ENCODE measurements at places on chromosomes 7 and 10.

- no peak for DNase-seq
These were observed 63.0 kb downstream of the ZNF22 start for GRCh38 chr10:45063591-45064231.

DNA sequence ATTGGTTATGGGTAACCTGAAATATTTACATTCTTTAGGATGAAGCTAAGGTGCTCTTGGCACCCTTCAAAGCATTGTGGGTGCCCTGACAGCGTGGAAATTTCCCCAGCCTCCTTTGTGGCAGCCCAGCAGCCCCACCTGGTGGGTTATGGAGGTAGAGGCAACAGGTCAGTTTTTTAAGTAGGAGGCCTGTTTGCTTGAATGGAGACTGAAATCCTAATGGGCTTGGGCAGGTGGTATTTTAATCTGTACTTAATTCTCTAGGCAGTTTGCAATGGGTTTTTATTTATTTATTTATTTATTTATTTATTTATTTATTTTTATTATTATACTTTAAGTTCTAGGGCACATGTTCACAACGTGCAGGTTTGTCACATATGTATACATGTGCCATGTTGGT is 139.4 kb downstream of the EPC1 start:
- DNase-seq = no peak

GRCh38 chr10:5442065-5442989 is 30.0 kb downstream of the NET1 start:
- DNase-seq = peak; percentile 27

DNA sequence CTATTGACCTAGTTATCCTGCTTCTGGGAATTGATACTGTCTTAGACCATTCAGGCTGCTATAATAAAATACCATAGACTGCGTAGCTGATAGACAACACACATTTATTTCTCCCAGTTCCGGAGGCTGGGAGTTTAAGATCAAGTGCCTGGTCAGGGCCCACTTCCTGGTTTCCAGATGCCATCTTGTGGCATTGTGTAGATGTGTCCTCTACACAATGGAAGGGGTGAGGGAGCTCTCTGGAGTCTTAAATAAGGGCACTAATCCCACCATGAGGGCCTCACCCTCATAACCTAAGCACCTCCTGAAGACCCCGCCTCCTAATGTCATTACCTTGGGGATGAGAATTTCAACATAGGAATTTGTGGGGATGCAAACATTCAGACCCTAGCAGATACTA is 62.4 kb downstream of the SLC35B4 start:
- DNase-seq = no peak

- DNase-seq = no peak
These were observed 13.4 kb upstream of the SH2D4B start for GRCh38 chr10:80524190-80524909.

DNA sequence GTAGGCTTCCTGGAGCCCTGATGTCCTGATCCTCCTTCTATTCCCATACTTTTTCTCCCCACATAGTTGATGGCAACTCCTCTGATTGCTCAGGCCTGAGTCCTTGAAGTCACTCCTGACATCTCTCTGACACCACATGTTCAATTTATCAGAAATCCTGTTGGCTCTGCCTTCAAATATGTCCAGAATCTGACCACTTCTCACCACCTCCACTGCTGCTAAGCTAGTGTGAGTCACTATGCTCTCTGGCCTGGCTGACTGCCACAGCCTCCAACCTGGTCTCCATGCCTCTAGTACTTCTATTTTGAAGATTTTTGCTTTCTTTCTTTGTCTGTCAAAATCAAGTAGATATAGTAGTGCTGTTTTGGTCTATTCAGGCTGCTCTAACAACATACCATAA is 53.0 kb downstream of the TMEM229A start:
- DNase-seq = peak; percentile 76

DNA sequence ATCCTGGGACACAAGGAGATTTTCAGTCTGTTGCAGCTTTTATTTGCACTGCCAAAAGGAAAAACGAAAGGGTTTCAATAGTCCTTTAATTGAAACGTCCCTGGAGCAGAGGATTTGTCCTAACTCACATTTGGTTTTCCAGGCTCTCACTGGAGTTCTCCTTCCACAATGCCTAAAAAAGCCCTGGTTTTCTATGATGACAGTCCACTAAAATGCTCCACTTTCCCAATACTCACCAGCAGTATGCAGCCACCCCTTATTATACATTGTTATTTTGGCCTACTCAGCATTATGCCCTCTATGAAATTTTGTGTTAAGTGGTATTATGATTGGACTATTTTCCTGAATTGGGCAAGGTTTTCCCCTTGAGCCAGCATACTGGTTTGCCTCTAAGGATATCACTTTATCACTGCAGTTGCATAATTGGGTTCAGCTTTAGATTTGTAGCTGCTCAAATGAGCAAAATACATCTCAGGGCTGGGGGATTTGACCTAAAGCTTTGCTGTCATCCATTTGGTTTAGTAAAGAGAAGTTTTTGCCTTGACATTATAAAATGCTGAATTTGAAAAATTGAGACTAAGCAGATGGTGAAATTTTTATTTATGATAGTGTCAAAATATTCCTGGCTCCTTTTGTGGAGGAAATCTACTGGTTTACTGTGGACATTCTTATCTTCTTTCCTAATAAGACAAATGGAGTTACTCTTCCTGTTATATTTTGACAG is 239.2 kb downstream of the RNLS start:
- DNase-seq = no peak

DNA sequence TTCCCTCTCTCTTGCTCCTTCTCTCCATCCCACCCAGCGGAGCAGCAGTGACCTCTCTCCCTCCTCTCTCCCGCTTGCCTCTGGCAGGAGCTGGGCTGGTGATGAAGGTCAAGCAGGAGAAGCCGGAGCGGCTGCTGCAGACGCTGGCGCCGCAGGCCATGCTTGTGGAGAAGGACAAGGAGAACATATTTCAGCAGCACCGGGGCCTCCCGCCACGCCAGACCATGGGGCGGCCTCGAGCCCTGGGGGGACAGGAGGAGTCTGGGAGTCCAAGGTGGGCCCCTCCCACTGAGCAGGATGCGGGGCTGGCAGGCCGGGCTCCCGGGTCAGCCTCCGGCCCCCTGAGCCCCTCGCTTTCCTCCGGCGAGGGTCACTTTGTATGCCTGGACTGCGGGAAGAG is 17.3 kb downstream of the ZNF775 start:
- DNase-seq = no peak

DNA sequence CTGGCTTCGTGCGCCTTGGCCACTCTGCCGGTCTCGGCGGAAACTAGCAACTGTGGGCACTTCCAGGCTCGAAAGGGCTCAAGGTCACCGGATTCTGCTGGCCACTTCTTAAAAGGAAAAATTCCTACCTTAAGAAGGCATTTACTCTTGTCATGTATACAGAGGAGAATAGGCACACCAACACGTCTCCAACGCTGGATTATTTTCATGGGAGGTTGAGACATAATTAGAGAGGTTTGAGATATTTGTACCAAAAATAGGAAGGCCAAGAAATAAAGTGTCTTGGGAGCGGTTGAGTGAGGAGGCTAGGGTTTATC is 4.5 kb upstream of the CYP26A1 start:
- no peak for DNase-seq

- peak; percentile 69 for DNase-seq
These were observed 133.5 kb upstream of the MBL2 start for GRCh38 chr10:52906046-52906445.

GRCh38 chr7:121547544-121548092 is 151.5 kb upstream of the FAM3C start:
- DNase-seq = peak; percentile 70

DNA sequence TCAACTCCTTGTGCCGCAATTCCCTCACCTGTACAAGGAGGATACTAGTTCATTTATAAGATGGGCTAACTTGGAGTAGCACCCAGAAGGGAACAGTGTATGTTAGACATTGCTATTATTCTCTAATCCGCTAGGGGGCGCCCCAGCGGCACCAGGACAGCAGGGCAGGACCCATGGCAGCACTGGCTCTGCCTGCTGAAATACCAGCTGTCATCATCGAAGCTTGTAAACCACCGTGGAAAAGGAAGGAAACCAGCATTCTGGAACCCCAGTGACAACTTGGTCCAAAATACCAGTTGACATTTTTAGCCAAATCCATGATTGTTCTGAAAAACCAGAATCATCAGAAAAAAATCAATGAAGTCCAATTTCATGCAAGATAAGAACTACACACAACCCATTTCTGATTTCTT is 134.4 kb downstream of the ITGA8 start:
- no peak for DNase-seq

- DNase-seq = no peak
These were observed 656.6 kb downstream of the INHBA start for GRCh38 chr7:41046221-41046761.

DNA sequence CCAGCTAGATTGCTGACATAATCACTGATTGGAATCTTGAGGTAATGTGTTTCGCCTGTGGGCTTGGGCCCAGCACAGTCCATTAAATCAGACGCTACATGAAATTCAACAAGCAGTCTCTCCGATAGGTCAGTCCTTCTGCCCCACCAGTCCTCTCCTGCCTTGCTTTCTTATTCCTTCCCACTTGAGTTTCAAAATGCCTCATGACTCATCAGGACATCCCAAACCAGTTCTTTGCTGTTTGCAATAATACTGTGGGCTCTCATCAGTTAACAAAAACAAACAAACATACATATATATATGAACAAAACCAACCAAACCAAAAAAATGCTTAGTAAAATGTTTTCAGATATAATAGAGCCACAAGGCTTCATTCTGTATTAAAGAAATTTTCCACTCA is 599.0 kb downstream of the SORCS1 start:
- no peak for DNase-seq

DNA sequence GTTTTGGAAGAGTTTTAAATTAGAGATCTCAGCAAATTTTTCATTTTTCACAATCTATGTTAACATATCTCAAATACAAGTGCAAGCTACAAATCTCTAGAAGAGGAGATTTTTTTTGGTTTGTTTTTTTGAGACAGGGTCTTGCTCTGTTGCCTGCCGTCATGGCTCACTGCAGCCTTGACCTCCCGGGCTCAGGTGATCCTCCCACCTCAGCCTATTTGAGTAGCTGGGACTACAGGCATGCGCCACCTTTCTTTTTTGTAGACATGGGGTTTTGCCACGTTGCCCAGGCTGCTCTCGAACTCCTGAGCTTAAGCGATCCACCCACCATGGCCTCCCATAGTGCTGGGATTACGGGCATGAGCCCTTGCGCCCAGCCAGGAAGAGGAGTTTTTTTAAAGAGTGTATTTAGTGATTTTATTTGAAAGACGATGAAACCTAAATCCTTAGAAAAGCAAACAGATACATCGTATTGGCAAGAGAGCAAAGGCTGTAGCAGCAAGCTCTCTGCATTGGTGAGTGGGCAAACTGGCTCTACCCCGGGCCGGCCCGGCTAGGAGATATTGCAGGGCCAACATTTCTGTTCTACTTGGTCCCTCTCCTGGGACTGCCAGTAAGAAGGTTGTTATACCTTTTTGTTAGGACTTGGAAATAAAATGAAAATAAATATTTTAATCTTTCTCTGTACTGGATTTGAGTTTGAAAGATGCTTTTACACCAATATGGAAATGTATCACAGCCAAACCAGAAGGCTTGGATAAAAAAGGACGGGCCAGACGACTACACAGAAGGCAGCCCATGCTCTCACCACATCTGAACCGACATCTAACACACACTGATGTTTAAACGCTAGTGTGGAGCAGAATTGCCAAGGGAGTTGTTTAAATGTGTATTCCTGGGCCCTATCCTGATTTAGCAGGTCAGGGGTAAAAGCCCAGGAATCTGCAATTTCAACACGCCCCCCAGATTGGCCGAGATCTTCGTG is 49.6 kb upstream of the RHEB start:
- no peak for DNase-seq

DNA sequence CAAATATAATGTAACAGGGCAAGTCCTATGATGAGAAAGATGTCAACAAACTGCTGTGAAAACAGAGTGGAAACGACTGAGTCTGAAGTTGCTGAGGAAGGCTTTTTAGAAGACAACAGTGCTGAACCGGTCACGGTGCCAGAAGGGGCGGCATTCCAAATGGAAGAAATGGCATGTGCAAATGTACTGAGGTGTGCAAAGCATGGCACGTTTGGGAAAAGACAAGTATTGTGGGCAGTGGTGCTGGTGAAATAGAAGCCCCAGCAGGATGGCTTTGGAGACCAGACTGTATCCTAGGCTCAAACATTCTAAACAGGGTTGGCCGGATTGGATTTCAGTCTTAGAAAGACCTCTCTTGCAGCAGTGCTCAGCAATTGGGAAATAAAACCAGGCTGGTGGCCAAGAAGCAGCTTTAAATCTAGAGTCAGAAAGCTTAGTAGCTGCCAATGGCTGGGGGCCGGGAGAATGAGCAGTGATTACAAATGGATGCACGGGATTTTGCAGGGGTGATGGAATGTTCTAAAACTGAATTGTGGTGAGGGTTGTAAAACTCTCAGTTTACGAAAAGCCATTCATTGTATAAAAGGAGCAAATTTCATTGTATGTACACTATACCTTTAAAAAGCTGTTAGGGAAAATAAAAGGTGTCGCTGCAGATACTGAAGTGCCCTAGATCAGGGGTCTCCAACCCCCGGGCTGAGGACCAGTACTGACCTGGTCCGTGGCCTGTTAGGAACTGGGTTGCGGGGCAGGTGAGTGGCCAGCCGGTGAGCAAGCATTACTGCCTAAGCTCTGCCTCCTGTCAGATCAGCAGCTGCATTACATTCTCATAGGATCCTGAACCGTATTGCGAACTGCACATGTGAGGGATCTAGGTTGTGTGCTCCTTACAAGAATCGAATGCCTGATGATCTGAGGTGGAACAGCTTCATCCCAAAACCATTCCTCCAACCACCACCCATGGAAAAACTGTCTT is 141.6 kb downstream of the HIBADH start:
- DNase-seq = no peak

- DNase-seq = no peak
These were observed 539.5 kb upstream of the FZD8 start for GRCh38 chr10:36181426-36182178.

GRCh38 chr10:71080381-71081228 is 131.8 kb upstream of the UNC5B start:
- DNase-seq = no peak

DNA sequence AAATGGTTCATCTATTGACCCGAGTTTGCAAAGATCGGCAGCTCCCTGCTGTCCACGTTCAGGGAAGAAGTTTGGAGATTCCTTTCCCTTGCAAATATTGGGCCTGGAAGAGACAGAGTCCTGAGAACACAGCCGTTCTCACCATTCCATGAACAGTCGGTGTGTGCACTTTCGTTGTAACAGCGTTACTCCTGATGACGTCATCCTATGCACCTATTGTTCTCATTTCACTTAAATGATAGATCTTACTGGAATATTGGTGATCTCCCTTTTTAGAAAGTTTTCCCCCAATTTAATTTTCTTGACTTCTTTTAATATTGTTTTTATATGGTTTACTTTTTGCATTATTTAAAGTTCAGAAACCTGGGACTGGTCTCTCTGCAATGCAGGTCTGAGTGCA is 320.7 kb upstream of the PFKP start:
- no peak for DNase-seq

- no peak for DNase-seq
These were observed 75.6 kb downstream of the AMZ1 start for GRCh38 chr7:2763597-2763996.

All from RCC 7860 (cell line).